ENCODE measurements at places on chromosomes 16 and 17.

DNA sequence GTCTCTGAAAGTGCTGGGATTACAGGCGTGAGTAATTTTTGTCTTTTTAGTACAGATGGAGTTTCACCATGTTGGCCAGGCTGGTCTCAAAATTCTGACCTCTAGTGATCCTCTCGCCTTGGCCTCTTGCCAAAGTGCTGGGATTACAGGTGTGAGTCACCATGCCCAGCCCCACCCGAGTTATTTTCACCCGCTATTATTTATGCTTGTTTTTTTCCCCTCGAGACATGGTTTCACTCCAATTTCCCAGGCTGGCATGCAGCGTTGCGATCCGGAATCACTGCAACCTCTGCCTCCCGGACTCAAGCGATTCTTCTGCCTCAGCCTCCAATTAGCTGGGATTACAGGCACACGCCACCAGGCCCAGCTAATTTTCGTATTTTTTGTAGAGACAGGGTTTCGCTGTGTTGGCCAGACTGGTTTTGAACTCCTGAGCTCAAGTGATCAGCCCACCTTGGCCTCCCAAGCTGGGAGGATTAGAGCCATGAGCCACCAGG is 9.2 kb downstream of the RPL23 start:
- peak; percentile 41 for DNase-seq

- DNase-seq = peak; percentile 83
These were observed 393 bp upstream of the PSMB10 start for GRCh38 chr16:67936880-67937605.

DNA sequence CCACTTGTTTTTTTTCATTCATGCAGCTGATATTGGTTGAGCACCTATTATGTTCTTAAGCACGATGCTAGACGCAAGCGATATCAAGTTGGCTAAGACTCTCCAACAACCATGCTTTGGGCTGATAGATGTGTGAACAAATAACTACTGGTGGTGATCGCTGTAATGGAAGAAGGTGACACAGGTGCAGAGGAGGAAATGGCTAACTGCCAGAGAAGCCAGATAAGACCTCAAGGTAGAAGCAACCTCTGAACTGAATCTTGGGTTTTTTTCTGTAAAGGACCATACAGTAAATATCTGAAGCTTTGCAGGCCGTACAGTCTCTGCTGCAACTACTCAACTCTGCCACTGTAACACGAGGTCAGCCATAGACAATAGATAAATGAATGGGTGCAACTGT is 97.9 kb downstream of the C17orf67 start:
- no peak for DNase-seq

- DNase-seq = peak; percentile 13
These were observed 41.8 kb downstream of the NOL11 start for GRCh38 chr17:67759355-67760171.

All from transverse colon (tissue), 4 donors.